ENCODE measurements at places on chromosomes 2 and 18.

DNA sequence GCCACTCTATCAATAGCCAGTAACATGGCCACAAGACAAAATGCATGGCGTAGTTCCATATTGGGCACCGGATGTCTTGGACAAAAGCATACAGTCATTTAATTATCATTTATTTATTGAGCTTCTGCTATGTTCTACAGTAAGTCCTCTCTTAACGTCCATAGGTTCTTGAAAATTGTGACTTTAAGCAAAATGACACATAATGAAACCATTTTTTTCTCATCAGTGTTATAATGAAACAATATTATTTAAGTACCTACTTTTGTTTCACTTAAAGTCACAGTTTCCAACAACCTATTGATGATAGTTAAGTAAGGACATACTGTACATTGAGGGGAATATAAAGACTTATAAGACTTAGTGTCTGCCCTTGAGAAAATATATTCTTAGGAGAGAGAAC, 84.9 kb downstream of the XRCC5 start:
- DNase-seq = no peak

GRCh38 chr2:147390475-147390874, 454.4 kb upstream of the ACVR2A start:
- no peak for DNase-seq

GRCh38 chr2:190343536-190344275, at the start of gene INPP1:
TSS of gene INPP1 (plus strand) at chr2:190343589. CDS start at chr2:190360103, 16,514 bp downstream.
- no peak for DNase-seq

DNA sequence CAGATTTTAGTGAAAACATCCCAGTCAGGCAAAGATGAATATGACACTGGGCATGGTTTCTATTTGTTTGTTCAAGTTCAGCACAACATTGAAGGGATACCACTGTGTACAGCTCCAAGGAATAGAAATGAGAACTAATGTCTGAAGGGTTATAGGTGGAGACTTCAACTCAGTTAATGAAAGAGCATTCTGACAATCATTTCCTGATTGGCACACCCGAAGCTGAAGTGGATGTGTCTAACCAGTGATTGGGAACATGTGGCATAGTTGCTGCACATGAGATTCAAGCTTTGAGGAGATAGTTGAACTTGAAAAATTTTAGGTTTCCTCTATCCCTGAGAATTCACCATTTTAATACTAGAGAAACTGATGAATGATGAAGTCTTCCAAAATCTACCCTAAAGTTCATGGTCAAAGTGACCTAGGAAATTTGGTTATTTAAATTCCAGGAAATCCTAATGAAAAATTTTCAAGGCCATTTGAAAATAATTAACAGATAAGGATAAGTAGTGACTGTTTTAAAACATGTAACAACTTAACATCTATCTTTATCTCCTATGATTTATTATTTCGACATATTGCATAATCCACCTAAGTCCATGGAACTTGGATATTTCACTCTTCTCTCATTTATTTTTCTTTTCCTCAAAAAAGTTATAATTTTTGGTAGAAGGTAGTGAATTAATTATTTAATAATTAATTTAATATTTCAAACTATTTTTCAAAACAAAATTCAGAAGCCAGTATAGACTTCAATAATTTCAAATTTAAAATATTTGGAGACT, 38.0 kb downstream of the SLC9A4 start:
- no peak for DNase-seq

DNA sequence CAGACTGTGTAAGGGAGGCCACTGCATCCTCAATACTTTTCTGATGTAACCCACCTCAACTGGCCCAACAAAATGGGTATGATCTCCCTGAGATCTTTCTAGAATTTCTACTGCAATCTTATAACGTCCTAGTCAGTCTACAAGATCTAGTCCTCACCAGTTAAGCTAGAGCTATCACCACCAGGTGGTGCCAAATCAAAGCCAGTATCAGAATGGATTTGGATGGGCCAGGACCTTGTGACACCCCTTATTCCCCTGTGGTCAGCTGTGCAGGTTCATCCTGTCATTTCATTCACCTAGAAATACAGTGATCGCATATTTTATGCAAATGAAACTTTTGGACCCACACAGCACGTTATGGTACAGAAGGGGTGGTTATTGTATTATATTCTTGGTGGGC, 90.3 kb downstream of the OLA1 start:
- DNase-seq = no peak

Measured in HS-5 (cell line).